ENCODE measurements at places on chromosomes 1 and 21. TPM values are rescaled to one million over a fixed set of nuclear protein-coding genes. Genes with fewer than 3 reads are reported as not detected.

The CLCN6 gene
- total RNA-seq, result 15.2 TPM

The EFNA1 gene
- total RNA-seq, result 41.4 TPM

The TNNI3K gene
- 14.6 TPM for total RNA-seq

The WDR64 gene
- total RNA-seq, result not detected

The FAM177B gene
- not detected for total RNA-seq

The ILDR2 gene
- 23.2 TPM for total RNA-seq

The LEFTY2 gene
- total RNA-seq, result 0.90 TPM

The KCNT2 gene
- total RNA-seq, result 14.1 TPM

- DNase-seq, result no peak
Observed at GRCh38 chr1:226983247-226983991, 43.3 kb downstream of the COQ8A start.

- DNase-seq, result no peak
Observed at GRCh38 chr1:245541369-245541768, 386.6 kb downstream of the KIF26B start.

DNA sequence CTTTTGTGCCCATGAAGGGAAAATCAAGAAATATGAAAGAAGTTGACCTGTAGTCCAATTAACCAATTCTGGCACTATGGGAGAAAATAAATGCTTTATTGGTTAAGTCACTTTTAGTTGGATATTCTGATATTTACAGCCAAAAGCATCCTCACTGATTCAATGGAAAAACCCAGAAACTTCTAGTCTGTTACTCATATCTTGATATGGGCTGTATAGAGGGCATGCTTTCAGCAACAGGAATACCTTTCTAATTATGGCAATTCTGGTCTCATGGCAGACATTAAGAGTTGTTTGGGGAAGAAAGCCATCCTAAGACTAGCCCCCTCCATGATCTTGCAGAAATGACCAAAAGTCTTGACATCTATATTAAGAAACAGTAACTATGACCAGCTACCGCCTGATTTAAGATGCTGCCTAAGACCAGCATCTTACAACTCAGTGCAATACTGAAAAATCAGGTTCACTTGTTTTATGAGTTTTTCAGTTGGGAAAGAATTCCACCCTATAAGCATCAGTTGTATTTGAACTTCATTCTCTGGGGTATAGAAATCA lies 91.5 kb upstream of the VAV3 start:
- DNase-seq, result no peak

- no peak for DNase-seq
Observed at GRCh38 chr1:9761855-9762254, 61.9 kb downstream of the CLSTN1 start.

DNA sequence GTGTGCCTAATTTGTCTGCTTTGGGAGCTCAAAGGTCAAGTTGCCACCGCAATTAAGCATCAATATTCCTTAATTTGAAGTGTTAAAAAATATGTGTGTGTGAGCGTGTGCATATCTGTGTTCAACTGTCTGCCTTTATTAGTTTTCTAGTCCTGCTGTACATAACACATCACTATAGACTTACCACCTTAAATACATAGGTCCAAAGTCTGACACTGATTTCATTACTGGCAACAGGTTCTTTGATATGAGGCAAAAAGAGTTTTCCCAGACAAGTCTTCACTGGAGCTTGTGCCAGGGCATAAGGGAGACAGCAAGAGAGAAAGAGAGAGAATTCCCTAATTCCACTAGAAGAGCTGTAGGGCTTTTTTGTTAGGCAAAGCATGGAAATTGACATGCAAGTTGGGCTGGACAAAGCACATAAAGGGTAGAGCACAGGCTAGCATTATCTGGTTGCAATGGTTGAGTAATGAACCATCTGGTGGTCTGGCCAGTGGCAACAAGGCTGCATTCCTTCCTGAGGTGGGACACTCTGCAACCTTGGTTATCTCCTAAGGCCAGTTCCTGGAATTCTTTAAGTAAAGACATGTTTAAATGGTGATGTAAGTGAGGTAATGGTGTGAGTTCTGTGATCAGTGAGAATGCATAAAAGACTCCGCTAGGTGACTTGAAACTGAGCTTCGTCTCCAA lies 457.2 kb upstream of the ADAMTS5 start:
- no peak for DNase-seq

GRCh38 chr21:43893536-43894205 lies 28.6 kb downstream of the AGPAT3 start:
- DNase-seq, result no peak

DNA sequence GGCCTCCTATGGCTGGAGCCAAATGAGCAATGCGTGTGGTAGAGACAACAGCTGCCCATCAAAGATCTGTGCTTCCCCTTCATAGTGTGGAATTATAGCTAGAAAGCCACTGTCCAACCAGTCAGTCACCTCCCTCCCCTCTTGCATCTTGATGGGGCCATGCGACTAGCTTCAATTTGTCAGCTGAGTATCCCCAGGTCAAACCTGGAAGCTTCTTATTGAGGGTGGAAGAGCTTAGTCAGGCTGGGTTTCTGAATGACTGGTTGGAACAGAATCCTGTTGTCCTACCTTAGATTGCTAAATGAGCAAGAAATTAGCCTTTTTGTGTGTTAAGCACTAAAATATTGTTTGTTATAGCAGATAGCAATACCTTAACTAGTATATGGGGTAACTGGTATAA lies 625.4 kb downstream of the PTPRC start:
- DNase-seq, result no peak

DNA sequence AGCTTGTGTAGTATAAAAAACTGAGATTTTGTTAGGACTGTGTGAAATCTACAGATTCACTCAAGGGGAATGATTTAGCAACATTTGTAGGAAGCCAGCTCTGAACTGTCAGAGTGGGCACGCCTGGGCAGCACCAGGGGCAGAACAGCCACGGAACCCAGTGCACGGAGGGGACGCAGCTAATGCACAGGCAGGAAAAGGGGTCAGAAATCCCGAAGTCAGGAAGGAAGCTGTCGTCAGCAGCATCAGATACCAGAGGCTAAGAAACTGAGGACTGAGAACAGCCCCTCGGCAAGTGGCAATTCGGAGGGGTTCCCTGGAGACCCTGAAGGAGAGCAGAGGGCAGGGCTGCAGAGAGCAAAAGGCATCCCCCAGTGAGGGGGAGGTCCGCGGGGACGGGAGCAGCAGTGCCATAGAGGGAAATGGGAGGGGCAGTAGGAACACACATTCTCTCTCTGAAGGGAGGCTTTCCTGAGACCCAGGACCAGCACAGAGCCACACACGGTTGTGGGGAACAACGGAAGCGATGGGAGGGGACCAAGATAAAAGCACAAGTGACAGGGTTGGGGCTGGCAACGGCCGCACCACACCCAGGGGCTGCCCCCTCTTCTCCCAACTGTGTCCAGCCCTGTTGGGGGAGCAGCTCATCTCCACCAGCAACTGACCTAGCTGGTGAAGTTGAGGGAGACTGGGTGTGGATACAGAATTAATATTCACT lies 12.7 kb downstream of the UBE2J2 start:
- no peak for DNase-seq

DNA sequence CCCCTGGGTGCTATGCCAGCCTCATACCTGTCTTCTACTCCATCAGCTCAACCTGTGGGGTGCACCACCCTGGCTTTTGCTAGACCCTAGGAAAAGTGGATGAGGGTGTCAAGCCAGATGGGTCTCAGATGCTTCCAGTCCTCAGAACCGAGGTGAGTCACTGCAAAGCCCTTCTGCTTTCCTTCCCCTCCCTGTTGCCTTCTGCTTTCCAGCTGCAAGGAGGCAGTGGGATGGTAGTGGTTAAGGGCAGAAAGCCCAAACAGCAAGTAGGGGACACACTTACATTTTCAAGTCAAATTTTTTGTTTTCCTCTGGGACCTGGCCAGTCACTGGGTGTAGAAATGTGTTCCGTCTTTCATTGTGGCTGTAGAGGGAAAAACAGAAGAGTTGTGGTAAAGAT lies 60.7 kb upstream of the GOLT1A start:
- DNase-seq, result no peak

DNA sequence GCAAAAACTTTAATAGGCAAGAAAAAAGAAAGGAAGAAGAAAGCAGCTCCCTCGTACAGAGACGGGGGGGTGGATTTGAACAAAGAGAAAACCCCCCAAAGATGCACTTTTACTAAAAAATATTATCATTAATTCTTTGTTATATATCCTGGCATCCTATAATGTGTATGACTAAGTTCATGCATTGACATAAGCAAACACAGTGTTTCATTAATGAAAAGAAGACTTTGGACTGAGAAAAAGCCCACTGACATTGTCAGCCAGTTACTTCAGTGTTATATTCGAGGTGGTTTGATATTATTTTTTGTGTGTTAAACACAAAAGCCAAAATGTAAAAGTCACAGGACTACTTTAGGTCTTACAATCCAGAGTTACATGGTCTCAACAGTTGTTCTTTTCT lies 110.1 kb upstream of the DPYD start:
- no peak for DNase-seq

GRCh38 chr1:107479865-107480350 lies 339.1 kb downstream of the NTNG1 start:
- no peak for DNase-seq

DNA sequence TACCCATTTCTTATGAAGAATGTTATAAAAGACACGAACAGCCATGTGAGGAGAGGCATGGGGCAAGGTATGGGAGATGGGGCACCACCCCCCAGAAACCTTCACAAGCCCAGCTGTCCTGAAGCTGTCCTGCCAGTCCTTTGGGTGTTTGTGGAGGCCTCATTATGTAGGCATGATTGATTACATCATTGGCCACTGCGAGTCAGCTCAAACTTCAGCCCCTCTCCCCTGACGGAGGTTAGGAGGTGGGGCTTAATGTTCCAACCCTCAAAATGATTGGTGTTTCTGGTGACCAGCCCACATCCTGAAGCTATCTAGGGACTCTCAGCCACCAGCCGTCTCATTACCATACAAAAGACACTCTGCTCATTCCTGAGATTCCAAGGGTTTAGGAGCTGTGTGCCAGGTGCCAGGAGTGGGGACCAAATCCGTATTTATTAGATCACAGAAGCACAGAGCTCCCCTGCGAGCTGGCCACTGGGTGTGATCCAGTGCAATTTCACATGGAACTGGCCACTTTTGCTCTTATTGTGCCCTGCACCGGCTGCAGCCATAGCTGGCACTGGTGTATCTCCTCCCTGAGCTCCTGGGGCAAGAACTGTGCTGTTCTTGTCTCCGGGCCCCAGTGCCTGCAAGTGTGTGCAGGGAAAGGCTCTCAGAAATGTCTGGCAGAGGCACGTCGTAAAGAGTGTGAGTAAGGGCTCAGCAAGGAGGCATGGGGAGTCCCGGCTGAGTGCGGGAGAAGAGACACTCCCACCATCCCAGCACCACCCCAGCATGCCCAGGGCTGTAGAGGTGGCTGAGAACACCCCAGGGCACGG lies 10.5 kb downstream of the KIAA1614 start:
- DNase-seq, result no peak

- no peak for DNase-seq
Observed at GRCh38 chr1:189782295-189782694, 695.4 kb downstream of the BRINP3 start.
